ENCODE measurements at places on chromosomes 5 and 9.

- no peak for DNase-seq
Observed at GRCh38 chr5:16965581-16965980, 29.5 kb upstream of the MYO10 start.

GRCh38 chr9:111474385-111474784 is 9.8 kb downstream of the ECPAS start:
- no peak for DNase-seq

GRCh38 chr5:102843997-102844396 is 88.9 kb downstream of the PAM start:
- no peak for DNase-seq

DNA sequence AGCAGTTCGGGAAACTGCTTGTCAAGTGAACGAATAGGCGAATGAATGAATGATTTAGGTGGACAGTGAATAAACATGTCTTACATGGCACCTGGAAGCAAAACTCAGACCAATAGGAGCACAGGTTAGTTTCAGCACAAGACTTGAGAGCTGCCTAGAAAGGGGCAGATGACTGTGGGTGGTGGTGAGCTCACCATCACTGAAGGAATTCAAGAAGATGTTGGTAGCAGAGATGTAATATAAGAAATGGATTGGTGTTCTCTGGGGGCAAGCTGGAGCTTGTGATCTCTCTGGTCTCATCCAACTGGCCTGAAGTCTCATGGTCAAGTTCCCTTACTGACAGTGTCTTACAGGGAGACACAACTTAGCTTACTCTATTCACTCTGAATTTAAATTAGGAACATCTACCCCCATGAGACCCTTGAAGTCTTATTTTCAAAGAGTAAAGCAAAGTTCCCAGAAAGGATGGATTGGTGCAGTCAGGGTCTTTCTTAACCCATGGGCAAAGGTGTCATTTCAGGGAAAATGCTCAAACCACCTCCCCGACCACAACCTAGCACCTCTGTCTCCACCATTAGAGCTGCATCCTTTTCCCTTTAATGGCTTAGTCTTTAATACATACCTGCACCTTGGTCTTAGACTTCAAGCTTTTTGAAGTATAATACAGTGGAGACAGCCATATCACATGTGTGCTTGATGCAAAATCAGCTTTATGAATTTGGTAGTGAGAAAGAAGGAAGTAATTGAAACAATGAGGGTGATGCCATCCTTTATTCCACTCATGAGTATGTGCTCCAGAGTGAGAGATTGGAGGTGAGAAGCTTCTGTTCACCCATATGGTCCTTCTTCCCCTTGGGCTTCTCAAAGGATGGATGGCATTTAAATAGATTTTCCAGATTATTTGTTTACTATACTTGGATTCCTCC is 5.1 kb downstream of the LCP2 start:
- no peak for DNase-seq

DNA sequence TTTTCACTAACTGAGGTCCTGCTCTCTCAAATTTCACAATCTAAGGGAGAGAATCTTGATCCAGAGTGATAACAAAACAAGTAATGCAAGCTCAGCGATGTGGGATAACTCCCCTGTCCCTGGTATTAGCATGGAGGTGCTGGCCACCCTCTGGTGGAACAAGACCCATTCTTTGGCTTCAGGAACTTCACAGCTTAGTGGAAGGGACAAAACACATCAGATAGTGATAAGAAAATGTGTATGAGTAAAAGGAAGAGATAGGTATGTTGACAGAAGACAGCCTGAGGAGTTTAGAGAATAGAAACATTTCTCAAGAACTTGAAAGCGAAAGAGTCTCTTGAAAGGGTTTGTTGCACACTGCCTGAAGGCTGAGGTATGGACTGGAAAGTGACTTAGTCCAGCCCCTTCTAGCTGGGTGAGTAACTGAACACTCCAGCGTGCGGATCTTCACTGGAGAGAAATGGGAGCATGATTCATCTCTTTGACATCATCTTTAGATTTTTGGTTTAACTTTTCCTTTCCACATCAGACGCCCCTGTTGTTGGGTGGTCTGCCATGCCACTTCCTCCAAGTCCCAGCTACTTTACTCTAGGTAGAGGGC is 25.4 kb upstream of the ZSWIM6 start:
- DNase-seq = no peak

- no peak for DNase-seq
Observed at GRCh38 chr9:112495614-112496013, 9.0 kb downstream of the KIAA1958 start.

DNA sequence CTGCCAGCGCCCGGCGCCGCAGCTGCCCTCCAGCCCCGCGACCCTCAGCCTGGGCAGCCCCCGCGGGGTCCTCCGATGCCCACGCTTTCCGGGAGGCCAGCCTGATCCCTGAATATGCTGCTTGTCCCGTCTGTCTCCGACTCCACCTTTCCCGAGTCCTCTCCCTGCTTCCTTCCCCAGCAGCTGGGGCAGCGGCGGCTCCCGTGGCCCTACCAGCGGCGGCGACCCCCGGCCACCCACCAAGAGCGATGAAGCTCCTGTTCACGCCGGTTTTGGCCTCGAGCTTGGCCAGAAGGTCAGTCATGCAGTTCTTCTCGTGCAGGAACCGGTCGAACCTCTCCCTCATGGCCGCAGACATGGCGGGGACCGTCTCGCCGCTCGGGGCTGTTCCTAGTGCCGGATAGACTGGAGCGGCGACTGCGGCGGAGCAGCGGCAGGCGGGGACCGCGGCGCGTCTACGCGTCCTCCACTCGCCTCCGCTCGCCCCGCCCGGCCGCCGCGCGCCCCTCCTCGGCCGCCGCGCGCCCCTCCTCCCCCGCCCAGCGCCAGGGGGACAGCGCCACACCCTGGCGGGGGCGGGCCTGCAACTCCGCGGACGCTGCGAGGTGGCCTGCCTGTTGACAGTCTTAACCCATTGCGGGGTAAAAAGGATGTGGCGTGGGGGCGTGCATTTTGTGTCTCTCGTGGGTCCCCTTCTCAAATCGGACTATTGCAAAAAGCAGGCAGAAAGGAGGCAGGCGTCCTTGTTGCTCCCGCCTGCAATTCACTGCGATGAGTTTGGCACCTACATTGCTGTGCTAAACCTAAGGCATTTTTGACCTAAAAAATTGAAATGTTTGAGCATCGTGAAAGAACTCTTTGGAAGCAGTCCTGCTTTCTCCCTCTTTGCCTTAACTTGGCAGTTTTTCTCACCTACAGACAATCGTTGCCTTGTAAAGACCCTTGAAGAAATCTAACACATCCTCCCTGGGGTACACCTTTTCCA is at the start of gene REEP5:
TSS of gene REEP5 (minus strand) at position 395 of the 985 bp plus-strand sequence. CDS start at position 358, 37 bp downstream.
- peak; percentile 88 for DNase-seq

GRCh38 chr5:95959888-95960666 is 1.6 kb downstream of the ELL2 start:
- no peak for DNase-seq

- no peak for DNase-seq
Observed at GRCh38 chr5:39624890-39625289, 200.1 kb upstream of the DAB2 start.

DNA sequence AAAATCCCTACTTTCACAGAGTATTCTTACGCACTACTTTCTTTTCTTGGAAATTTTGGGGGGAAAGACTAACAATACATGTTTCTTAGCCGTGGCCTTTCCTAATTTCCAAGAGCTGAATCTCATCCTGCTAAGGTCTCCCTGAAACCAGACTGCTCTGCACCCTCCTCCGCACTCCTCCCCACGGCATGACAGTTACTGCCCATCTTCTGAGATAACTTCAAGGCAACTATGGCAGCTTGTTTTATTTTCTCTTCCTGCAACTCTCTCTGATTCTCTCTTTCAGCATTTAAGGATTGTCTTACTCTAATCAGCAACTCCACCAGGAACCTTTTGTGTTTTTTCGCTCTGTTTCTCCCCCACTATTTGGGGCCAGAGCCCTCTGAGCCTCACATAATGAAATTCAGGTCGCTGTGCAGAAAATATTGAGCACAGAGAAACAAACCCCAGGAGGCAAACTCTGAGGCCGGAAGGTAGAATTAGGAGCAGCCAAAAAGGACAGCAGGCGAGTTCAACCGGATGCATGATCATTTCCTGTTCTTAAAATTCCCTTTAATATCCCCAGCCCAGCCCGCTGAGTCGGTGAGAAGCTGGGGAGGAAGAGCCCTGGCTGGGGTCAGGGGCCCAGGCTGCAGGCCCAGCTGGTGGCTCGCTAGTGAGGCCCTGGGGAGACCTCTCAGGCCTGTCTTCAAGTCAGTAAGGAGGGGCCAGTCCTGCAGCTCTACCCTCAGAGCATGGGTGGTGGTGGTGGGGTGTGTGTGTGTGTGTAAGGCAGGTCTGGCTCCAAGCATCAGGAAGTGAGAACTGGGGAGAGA is 213.6 kb upstream of the S1PR3 start:
- DNase-seq = no peak

GRCh38 chr9:69497816-69498215 is 172.8 kb downstream of the ENTREP1 start:
- no peak for DNase-seq

DNA sequence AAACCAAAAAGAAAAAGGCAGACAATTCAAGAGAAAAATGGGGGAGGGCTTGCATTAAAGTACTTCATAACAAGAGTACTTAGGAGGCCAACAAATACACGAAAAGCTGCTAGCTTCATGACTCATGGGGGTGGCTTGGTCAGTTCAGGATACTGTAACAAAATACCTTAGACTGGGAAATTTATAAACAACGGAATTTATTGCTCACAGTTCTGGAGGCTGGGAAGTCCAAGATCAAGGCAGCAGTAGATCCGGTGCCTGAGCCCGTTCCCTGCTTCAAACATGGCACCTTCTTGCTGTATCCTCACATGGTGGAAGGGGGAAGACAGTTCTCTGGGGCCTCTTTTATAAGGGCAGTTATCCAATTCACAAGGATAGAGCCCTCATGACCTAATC is 111.4 kb downstream of the C9orf50 start:
- no peak for DNase-seq

- peak; percentile 76 for DNase-seq
Observed at GRCh38 chr5:71887680-71888079, 168.6 kb downstream of the CARTPT start.

- no peak for DNase-seq
Observed at GRCh38 chr5:175866377-175866907, 4.9 kb upstream of the CPLX2 start.
